ENCODE measurements at places on chromosomes 12 and 14. TPM values are rescaled to one million over a fixed set of nuclear protein-coding genes. Genes with fewer than 3 reads are reported as not detected.

The ACOT6 gene
- total RNA-seq = not detected

The FZD10 gene
- 5.1 TPM for total RNA-seq

GRCh38 chr14:86999036-86999435 lies 993.9 kb downstream of the GALC start:
- DNase-seq = no peak

DNA sequence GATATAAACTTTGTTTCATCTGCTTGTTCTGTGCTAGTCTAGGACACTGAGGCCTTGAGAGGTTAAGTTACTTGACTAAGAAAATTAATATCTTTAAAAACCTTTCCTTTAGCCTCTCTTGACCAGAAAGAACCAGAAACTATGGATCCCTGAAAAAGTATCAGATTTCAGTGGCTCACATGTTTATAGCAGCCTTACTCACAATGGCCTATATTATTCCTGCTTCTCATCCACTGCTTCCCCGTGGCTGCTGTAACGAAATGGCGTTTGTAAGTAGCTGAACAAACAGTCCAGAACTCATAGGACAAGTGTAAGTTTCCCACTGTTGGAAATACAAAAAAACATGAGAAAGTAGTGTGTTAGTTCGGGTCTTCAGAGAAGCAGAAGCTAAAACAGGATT lies 3.2 kb upstream of the PYGL start:
- DNase-seq = no peak

All from kidney epithelial cell (primary cell).